ENCODE measurements at places on chromosomes 5 and 9.

DNA sequence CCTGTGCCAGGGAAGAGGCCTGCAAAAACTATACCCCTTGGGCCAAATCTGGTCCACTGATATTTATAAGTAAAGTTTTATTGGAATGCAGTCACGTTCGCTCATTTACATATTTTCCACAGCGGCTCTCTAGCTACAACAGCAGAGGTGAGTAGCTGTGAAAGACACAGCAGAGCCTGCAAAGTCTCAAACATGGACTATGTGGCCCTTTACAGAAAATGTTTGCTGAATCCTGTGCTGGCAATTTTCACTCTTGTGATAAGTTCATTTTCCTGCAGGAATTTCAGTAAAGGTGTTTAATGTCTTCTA is 70.1 kb downstream of the EPB41L4B start:
- DNase-seq: no peak

GRCh38 chr5:137292461-137293027 is 206.6 kb downstream of the SPOCK1 start:
- DNase-seq: no peak

GRCh38 chr9:34124926-34125325 is 1.6 kb downstream of the DCAF12 start:
- peak; percentile 36 for DNase-seq

GRCh38 chr5:33468775-33469435 is 28.1 kb downstream of the TARS1 start:
- no peak for DNase-seq

DNA sequence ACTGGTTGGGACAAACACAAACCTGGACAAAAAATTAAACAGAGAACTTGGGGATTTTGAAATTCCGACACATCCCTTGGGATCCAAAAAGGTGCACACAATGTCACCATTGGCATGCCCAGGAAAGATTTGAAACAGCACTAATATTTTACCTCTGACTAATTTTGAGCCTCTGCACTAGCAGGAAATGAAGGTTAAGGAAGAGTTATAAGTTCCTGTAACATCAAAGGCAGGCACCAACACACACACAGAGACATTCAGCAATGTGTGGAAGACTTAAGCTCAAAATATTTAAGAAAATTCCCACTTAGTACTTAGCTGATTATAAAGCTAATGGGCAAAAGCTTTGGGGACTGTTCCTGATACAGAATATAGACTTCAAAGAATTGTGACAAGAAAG is 247.0 kb downstream of the CDH9 start:
- no peak for DNase-seq

- no peak for DNase-seq
These were observed 262.1 kb downstream of the ENC1 start for GRCh38 chr5:74378464-74378863.

- no peak for DNase-seq
These were observed 61.6 kb downstream of the SETX start for GRCh38 chr9:132293145-132293721.

DNA sequence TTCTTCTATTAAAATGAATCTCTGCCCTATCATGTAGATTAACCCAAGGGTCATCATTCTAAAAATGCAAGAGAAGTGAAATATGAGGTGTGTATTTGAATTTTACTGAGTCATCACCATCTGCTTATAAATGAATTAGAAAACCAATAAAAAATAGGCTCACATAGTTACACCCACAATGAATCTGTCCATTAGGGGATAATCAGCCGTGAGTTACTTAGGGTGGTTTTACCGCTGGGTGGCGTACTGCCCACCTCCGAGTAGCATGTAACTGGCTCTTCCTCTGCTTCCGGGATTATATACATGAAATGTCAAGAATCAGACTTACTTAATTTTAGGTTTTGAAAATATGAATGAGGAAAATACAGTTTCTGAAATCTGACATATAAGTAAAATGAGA is 332.9 kb upstream of the CCNG1 start:
- peak; percentile 4 for DNase-seq

GRCh38 chr9:38682713-38683112 is 37.2 kb downstream of the FAM240B start:
- DNase-seq: no peak

GRCh38 chr9:115202181-115202580 is 84.2 kb upstream of the TNC start:
- DNase-seq: no peak

GRCh38 chr9:35397216-35397698 is 92.7 kb upstream of the RUSC2 start:
- no peak for DNase-seq

DNA sequence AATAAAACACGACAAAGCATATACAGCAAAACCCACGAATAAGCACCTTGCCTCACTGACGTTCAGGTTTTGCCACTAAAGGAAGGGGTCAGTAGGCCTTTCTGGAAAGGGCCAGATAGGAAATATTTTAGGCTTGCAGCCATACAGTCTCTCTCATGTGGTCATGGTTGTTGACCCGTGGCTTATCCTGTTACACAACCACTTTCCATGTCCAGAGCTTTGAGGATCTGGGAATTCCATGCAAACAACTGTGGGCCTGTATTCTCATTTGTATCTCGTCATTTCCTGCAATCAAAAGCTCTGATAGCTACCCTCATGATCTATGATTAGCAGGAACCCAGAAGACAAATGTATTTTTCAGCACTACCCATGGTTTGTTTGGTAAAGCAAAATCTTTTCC is 108.3 kb downstream of the DRD1 start:
- no peak for DNase-seq

DNA sequence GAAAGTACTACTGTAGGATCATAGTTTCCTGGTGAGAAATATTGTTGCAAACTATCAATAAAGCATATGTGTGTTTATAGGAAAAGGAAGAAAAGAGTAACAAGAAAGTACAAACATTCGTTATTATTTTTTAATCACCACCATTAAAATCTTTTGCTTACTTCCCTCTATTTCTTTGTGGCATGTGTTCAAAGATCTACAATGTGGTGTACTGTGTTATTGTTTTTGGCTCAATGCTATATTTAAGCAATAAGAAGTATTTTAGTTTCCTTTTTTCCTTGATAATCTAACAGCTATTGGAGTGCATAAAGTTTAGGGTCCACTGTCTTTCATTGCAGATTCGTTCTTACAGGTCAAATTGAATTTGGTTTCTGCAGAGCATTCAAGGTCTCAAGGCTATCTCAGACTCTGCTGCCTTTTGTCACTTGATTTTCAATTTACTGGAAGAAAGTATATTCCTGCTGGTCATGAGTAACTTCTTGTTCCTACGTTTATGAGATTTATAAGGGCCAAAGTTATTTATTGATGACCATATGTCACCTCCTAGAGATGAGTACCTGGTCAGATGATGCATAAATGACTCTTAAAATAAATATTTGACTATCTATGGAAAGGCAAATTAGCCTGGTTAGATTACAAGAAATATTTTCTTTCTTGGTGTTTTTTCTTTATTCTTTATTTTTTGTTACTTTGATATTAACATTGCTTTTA is 323.0 kb downstream of the TMEM167A start:
- no peak for DNase-seq

DNA sequence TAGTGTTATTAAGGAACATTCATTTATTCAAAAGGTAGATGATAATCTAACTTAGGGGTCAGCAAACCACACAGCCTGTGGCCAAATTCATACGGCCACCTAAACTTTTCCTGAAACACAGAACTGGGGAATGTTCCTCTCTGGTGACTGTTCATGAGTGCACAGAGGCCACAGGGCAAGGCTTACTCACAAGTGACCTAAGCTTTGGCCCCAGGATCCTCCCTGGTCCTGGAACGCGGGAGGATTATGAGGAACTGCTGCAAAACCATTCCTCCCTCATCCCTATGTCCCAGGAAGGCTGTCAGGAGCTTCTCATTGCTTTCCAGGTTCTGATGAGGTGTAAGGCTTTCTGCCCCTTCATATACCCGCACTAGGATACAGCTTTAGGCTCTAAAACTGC is 397.6 kb downstream of the SEMA5A start:
- no peak for DNase-seq

GRCh38 chr5:36111238-36111637 is 40.4 kb downstream of the LMBRD2 start:
- DNase-seq: no peak

Data from suppressor macrophage treated with lipopolysaccharide for 1 hour (primary cell).